ENCODE measurements at places on chromosomes 3 and 15.

- no peak for DNase-seq
Observed at GRCh38 chr3:134362221-134362620, 12.0 kb downstream of the AMOTL2 start.

GRCh38 chr3:50078622-50079021, 10.1 kb upstream of the RBM5 start:
- no peak for DNase-seq

GRCh38 chr3:98977520-98977919, 76.0 kb upstream of the DCBLD2 start:
- no peak for DNase-seq

- no peak for DNase-seq
Observed at GRCh38 chr15:58233341-58233740, 95.2 kb downstream of the AQP9 start.

DNA sequence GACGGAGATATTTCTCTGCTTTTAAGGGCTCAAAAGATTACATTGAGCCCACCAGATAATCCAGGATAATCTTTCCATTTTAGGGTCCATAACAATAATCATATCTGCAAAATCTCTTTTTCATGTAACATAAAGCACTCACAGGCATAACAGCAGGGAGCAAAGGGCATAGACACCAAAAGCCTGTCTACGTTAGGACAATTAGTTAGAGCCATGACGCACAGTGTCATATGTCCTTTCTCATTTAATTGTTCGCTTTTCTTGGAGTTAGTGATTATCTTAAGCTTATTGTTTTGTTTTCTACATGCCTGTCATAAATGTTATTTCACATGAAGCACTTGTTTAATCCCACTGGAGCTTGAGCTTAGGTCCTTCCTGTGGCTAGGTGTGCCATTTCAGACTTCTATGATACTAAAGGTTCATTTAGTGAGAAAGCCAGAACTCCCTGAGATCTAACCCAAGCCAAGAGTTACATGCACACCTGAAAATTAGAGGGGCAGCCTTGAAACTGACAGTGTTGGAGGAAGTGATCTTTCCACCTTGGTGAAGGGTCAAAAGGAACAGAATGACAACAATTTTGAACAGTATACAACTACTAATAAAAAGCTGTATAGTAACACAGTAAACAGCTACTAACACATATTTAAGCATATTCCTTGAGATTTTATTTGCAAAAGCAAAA, 11.7 kb upstream of the HHATL start:
- no peak for DNase-seq

GRCh38 chr3:138862924-138863775, 28.4 kb upstream of the PIK3CB start:
- no peak for DNase-seq

GRCh38 chr3:37096975-37097374, 77.4 kb downstream of the LRRFIP2 start:
- no peak for DNase-seq

DNA sequence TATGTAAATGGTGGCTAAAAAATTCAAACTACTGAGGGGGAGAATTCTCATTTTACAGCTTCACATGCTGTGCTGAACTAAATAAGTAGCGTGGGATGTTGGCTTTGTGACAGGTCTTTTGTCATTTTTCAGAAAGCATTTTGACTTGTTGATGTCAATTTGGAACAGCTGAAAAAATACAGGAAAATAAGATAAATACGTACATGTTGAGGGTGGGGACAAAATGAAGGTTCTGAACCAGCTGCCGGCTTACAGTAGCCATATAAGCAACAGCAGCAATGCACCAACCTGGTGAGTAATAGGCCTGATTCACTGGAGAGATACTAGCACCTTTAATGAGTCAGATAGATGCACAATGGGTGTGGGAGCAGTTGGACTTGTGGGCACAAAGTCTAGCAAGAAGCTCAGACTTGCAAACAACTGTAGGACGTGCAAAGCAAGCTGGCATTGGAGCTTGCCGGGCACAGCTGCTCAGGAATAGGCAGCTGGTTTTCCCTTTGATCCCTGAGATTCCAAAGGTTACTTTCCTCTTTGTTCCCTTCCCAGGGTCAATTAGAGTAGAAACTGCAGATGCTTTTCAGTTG, 12.9 kb downstream of the B3GNT5 start:
- DNase-seq, result peak; percentile 71

GRCh38 chr15:77291107-77291506, 128.8 kb downstream of the PEAK1 start:
- DNase-seq, result no peak

DNA sequence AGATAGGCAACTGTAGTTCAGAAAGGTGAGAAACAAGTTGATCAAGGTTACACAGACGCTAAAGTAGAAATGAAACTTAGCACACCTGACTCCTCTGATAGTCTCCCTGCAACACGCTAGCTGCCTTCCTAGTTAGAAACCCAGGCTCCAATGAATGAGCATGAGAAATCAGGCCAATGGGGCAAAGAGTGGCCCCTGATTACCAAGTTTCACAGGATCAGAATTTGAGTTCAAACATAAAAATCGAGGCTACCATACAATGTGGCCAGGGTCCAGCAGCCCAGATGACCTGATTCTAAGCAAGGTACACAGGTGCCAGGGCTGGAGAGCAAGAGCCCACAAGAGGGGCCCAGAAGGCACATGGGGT, 7.7 kb downstream of the PLD1 start:
- DNase-seq, result no peak

DNA sequence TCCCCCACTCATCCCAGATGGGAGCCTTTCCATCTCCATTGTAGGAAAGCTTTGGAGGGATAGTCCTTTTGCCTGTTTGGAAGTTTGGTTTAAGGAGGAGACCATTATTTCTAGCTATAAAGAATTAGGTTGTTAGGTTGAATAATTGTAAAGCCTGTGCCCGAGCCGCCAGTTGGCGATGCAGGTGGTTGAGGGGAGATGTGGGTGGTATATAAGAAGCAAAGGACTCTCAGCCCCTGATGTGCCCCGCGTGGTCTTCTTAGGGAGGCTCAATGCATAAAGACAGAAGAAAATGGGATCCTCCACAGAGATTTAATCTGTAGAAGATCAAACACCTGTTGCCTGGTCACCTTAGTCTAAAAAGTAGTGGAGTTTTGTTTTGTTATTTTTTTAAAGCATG, 55.7 kb downstream of the CHDH start:
- no peak for DNase-seq

DNA sequence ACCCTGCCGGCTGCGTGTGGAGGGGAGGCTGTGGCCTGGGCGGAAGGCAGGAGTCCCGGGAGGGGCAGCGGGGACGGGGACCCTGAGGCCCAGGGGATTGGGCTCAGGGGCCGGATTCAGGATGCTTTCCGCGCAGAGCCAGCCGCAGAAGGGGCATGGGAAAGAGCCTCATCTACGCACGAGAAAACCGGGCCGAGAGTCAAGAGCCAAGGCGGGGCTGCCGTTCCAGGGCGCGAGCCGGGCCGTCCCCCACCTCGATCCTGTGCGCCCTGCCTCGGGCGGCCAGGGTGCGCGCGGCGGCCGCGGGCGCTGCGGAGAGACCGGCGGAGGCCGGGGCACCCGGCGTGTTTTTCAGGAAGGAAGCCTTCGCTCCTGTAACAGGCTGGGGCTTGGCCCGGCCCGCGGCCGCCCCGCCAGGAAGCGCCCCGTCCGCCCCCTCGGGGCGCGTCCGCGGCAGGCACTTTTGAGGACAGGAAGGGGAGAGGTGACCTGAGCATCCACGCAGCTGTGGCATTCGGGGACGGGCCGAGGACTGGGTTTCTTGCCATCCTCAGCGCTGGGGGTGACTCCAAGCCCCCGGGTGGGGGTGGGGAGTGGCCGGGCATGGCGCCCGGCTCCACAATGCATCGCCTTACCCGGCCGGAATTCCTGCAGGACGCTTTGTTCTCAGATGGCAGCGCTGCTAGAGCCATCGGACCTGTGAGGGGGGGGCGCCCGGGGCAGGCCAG, 62.3 kb upstream of the GATA2 start:
- no peak for DNase-seq

GRCh38 chr3:172562871-172563865, 39.9 kb upstream of the TNFSF10 start:
- DNase-seq, result peak; percentile 65

GRCh38 chr3:29639578-29640290, 358.9 kb downstream of the RBMS3 start:
- DNase-seq, result no peak

DNA sequence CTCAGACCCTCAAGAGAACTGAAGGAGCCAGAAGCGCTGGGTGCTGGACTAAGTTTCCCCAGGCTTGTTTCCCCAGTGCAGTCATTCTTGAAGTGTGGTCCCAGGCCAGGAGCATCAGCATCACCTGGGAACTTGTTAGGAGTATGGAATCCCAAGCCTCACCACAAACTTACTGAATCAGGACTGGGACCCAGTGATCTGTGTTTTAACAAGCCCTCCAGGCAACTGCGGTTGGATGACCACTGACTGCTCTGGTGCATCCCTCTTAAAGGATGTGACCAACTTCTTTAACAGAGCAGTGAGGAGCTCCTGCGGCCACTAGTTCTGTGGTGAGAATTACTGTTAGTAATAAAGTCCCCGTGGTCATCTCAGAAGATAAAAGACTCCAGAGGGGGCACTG, 62.4 kb upstream of the DAZL start:
- no peak for DNase-seq

DNA sequence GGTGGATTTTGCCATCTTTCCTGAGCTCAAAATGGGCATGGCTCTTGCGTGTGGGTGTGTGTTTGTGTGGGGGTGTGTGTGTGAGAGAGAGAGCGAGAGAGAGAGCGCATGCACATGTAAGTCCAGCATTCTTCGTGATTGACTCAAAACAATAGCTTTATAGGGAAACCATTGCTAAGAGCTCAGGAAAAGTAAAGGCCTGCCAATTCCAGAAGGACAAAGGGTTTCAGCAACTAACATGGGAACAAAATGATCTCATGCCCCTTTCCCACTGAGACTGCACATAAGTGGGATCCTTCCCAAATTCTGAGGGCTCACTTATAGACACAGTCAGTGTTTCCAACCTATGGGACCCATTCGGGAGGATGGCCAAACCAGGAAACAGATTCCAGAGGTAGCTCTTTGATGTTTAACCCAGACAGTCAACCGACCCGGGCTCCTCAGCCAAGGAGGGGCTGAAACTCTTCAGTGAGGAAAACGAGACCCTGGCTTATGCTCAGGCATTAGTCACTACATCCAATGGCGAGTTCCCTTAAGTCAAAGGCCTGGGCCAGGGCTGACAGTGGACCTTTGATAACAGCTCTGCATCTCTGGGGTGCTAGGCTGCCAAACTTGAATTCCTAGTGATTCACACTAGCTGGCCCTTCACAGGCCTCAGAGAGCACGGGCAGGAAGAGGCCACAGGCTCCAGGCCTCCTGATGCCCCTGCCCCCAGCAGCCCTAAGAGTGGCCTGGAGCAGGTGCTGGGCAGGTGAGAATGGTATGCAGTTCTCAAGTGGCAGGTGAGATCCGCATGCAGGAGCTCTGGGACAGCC, 305.0 kb upstream of the C2CD4B start:
- no peak for DNase-seq

- no peak for DNase-seq
Observed at GRCh38 chr3:42229266-42229941, 36.6 kb downstream of the CCK start.

DNA sequence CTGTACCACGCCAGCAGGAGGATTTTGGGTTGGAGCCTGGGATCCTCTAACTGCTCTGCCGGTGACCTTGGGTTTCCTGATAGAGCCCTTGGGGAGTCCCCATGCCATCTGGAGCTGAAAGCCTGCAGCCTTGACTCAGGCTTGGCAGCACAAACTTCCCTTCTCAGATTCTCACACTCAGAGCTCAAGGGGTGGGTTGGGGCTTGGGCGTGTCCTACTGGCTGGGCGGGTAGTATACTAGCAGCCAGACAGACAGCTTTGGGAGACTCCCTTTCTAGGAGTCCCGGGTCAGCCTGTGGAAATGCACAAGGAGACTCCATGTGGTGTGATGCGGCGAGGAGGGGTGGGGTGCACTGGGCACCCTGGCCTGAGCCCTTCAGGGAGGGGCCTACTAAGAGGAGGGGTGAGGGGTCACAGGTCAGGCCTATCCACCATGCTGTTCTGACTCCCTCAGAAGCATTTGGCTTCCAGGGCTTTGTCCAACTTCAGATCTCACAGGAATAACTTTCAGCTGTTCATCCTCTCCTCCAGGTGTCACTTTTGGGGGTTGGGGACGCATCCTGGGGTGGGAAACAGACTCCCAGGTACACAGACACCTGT, 21.6 kb upstream of the PLXNA1 start:
- no peak for DNase-seq

DNA sequence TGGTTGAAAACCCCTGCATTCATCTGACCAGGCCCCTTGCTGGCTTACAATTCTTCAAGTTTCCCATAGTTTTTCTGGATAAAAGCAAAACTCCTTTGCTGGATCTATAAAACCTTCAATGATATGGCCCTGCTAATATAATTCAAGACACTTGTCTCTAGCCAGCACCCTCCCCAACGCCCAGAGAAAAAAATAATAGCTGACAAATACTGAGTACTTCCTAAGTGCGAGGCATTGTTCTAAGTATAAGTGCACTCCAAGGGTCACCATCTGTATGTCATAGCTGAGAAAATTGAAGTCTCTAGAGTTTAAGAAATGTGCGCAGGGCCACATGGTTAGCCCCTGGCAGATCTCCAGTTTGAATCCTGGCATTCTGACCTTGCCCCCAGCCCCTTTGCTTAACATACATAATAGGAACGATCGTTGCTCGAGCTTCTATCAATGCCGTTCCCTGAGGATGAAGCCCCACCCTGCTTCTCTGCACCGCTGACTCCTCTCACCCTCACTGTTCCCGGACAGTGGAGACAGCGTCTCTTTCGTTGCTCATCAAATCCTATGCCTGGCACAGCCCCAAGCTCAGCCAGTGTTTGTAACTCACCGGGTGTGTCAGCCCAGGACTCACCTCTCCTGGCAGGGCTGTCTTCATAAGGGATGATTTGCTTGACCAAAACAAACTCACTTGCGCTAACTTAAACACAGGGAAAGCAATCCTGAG, 377.1 kb upstream of the PROK2 start:
- DNase-seq, result no peak

- DNase-seq, result no peak
Observed at GRCh38 chr3:33900809-33901505, 102.5 kb downstream of the PDCD6IP start.

GRCh38 chr3:23017801-23018200, 185.3 kb upstream of the UBE2E2 start:
- DNase-seq, result no peak

- DNase-seq, result no peak
Observed at GRCh38 chr15:85804481-85805170, 9.9 kb upstream of the KLHL25 start.

DNA sequence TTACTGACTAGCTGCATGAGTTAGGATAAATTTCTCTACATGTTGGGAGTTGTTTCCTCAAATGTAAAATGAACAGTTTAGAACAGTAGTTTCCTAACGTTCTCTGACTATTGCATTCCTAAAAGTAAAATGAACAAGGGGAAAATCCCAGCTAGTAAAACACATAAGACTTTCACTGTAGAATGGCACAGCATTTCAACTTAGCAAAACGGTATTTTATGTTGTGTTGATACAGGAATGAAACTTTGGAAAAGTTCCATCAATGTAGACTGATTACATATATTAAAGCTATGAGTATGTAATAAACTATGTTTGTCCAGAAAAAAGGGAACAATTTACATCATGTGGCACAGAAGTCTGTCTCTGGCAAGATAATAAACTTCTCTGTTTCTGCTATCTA, 297.4 kb upstream of the EPHA3 start:
- DNase-seq, result no peak

All from T-helper 2 cell treated with Interferon-gamma antibody and Interleukin-4, amounts not matched to agents 5 μg/mL and 100 μg/mL, for 36 hours (primary cell).